ENCODE measurements at places on chromosomes 1 and 21.

DNA sequence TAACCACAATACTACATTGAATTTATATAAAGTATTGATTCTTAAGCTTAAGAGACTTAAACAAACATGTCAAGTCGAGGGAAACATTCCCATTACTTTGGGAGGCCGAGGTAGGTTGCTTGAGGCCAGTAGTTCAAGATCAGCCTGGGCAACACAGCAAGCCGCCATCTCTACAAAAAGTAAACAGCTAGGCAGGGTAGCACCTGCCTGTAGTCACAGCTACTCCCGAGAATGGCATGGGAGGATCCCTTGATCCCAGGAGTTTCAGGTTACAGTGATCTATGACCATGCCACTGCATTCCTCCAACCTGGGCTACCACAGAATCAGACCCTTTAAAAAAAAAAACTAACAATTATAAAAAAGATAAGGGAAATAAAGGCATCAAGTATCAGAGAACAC lies 50.4 kb downstream of the EIF4G3 start:
- DNase-seq = no peak

DNA sequence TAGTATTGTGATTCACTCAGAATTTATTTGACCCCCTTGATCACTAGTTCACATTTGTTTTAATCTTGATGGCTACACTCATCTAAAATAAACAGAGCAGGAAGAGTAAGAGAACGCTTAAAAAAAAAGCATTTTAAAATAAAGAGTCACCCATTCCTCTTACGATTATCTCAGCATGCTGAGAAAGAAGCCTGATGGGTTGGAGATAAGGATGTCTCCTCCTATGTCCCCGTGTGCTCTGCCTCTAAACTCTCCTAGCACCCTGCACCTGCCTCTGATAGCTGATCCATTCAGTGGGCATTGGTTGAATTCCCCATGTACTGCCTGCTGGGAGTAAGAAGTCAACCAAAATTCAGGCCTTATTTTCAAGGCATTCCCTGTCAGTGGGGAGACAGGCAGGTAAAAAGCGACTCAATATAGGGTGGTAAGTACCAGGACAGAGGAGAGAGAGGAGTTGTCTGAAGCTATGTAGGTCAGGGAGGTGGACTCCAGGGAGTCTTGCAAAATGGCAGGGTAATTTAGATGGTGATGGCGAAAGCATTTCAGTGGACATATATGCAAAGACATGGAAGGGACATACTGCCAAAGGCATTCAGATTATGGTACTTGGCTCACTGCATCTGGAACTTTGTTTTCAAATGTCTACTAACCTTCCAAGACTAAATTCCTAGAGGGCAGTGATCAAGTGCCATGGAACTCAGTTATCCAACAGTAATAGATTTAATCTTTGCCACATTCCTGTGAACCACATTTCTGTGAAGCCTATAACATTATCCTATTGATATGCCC lies 18.4 kb downstream of the ELAVL4 start:
- no peak for DNase-seq

GRCh38 chr1:91685994-91686393 lies 185.3 kb downstream of the CDC7 start:
- DNase-seq = no peak

- DNase-seq = no peak
Observed at GRCh38 chr1:11979028-11979850, 1.0 kb upstream of the MFN2 start.

GRCh38 chr1:160309571-160309970 lies 24.6 kb upstream of the PEX19 start:
- DNase-seq = no peak

Measured in cortex of kidney (tissue), 1 donor.